ENCODE measurements at places on chromosomes 5 and 9. TPM values are rescaled to one million over a fixed set of nuclear protein-coding genes. Genes with fewer than 3 reads are reported as not detected.

GRCh38 chr5:78467752-78468357, 107.4 kb downstream of the SCAMP1 start:
- H3K27ac ChIP-seq, result no peak overlapping the region
- no peak for DNase-seq
- no peak overlapping the region for H3K4me3 ChIP-seq
- no peaks in the 10 kb centered on the region for H3K4me1 ChIP-seq
- H3K36me3 ChIP-seq, result no peaks in the 10 kb centered on the region

- no peak for DNase-seq
- H3K4me3 ChIP-seq, result peak overlapping the region; percentile 89
- H3K27me3 ChIP-seq, result no peaks in the 10 kb centered on the region
These were observed 800 bp upstream of the AP3B1 start for GRCh38 chr5:78295035-78295961.

GRCh38 chr9:106119176-106119575, 424.8 kb downstream of the TMEM38B start:
- H3K4me1 ChIP-seq, result no peaks in the 10 kb centered on the region
- H3K27me3 ChIP-seq, result no peaks in the 10 kb centered on the region
- H3K36me3 ChIP-seq, result no peaks in the 10 kb centered on the region
- DNase-seq, result no peak
- H3K27ac ChIP-seq, result no peak overlapping the region
- no peak overlapping the region for H3K4me3 ChIP-seq

GRCh38 chr9:94169968-94170367, 85.7 kb downstream of the PTPDC1 start:
- H3K4me3 ChIP-seq, result no peak overlapping the region
- no peaks in the 10 kb centered on the region for H3K4me1 ChIP-seq
- H3K27ac ChIP-seq, result peak overlapping the region; percentile 100

DNA sequence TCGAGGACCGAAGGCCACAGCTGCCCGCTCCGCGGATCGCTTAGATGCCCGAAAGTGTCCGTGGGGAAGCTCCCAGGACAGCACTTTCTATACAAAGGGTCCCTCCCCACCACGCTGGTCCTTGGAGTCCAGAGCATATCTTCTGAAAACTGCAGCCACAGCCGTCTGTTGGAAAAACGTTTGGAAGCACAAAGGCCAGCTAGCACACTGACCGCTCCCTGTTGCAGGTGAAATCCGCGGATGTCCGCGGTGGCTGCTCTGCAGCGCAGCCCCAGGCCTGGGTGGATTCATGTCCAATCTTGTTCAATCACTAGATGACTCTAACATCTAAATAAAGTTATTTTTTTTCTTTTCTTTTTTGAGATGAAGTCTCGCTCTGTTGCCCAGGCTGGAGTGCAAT, 32.8 kb upstream of the FANCC start:
- H3K27me3 ChIP-seq, result peaks cover 15% of the 10 kb centered on the region
- no peak for DNase-seq
- no peaks in the 10 kb centered on the region for H3K36me3 ChIP-seq
- H3K4me3 ChIP-seq, result no peak overlapping the region
- no peak overlapping the region for H3K27ac ChIP-seq

DNA sequence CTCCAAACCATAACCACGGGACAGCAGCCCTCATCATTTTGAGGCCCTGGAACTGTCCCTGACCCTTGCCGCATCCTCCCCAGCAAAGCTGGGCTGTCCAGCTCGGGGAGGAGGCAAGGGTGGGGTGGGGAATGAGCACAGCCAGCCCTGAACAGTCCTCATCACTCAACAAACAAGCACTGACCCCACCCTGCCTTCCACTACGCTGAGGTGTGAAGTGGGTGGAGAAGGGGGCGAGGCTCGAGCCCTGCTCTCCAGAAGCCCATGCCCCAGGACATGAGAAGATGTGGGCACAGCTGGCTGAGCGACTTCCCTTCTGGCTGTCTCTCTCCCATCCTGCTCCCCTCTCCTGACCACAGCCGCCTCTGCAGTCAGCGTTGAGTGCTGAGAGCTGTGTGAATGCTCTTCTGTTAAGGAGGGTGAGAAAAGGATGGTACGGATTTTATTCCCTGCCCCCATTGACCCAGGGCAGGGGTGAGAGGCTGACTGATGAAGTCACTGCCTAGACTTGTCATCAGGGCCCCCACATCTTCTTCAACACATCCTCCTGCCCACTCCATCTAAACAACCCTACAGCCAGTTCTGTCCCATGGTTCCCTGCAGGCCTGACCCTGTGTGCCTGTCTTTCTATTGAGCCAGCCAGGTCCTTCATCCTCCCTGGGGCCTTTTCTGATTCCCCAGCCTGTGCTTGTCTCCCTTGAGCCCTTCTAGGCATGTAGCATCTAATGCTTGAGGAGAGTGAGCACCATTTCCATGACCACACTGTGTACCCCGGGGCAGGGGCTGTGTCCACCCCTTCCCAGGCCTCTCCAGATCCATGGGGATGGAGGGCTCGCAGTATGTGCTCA, 276.0 kb downstream of the FSTL4 start:
- no peak for DNase-seq
- no peaks in the 10 kb centered on the region for H3K27me3 ChIP-seq
- H3K4me1 ChIP-seq, result no peaks in the 10 kb centered on the region

DNA sequence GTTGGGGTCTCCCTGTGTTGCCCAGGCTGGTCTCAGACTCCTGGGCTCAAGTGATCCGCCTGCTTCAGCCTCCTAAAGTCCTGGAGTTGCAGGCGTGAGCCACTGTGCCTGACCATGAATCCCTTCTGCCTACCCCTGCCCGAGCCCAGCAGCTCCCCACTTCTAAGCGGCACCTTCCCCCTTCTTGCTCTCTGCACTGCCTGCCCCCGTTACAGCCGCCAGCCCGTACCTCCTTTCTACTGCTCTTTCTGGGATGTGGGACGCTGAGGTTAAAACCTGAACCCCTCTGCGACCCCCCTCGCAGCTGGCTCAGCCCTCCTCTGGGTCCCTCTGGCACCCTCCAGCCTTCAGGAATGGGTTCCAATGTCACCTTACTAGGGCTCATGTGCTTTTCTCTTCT, 249.6 kb downstream of the PBX3 start:
- H3K4me1 ChIP-seq, result no peaks in the 10 kb centered on the region
- no peak overlapping the region for H3K27ac ChIP-seq
- no peaks in the 10 kb centered on the region for H3K27me3 ChIP-seq
- no peaks in the 10 kb centered on the region for H3K36me3 ChIP-seq
- DNase-seq, result no peak
- no peak overlapping the region for H3K4me3 ChIP-seq

DNA sequence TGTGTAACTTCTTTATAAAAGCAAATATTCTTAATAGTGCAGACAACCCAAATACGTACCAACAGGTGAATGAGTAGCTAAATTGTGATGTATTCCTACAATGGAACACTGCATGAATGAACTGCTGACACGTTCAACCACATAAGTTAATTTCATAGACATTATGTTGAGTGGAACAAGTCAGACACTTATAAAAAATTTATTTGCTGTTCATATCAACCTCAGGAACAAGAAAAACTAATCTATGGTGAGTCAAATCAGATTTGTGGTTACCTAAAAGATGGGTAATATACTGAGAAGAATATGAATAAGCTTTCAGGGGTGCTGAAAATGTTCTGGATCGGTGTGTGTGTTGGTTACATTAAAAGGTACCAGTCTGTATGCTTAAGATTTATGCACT, 35.7 kb downstream of the INVS start:
- no peaks in the 10 kb centered on the region for H3K4me1 ChIP-seq
- H3K36me3 ChIP-seq, result no peaks in the 10 kb centered on the region
- H3K4me3 ChIP-seq, result no peak overlapping the region
- no peak overlapping the region for H3K27ac ChIP-seq

DNA sequence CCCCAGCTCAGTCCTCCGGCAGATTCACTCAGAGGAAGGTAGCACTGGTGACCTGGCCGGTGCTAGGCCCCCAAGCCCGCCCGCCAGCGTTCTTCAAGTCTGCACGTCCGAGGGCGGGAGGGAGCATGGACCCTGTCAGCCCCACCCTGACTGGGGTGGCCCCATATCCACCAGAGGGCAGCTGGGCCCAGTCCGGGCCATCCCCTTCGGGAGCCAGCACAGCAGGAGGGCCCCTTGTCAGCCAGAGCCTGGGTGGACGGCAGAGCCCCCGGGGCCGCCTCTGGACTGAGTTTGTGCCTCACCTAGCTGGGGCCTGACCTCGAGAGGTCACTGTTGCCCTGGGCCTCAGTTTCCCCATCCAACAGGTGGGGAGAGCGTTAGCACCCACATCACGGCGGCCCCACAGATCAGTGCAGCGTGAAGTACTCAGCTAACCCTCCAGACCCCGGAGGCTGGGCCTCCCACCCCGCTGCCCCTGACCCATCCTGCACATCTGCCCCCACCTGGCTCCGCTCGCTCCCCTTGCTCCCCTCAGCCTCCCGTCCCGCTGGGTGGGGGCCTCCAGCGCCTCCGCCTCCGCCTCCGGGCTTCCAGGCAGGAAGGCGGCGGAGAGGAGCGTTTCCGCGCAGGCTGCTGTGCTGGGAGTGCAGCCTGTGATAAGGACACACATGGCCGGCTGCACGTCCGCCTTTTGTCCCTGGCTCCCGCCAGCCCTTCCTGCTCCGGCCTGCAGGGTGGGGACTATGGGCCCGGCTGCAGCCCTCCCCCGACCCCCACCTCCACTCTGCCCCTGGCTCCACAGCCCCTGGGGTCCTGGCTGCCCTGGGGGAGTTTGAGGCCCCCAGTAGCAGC, 16.6 kb upstream of the EGFL7 start:
- H3K4me3 ChIP-seq, result peak overlapping the region; percentile 35
- peak overlapping the region; percentile 73 for H3K27ac ChIP-seq
- DNase-seq, result peak; percentile 78
- no peaks in the 10 kb centered on the region for H3K36me3 ChIP-seq
- peaks cover 39% of the 10 kb centered on the region for H3K4me1 ChIP-seq

DNA sequence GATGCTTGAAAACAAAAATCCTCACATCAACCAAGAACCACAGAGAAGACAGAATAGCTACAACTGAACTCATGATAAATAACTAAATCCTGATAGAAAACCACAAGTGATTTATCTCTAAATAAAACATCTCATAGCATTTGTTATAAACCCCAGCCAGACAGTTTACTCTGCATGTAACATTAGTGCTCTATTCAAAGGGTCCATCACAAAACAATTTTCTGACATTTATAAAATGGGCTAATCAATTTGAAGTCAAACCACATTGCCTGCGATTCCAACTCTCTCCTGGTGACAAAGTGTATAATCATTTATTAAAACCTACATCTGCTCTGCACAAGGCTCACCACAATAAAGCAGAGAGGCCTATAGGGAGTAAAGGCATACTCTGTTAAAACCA, 49.8 kb downstream of the UIMC1 start:
- no peak overlapping the region for H3K4me3 ChIP-seq
- peaks cover 30% of the 10 kb centered on the region for H3K36me3 ChIP-seq
- no peak overlapping the region for H3K27ac ChIP-seq

DNA sequence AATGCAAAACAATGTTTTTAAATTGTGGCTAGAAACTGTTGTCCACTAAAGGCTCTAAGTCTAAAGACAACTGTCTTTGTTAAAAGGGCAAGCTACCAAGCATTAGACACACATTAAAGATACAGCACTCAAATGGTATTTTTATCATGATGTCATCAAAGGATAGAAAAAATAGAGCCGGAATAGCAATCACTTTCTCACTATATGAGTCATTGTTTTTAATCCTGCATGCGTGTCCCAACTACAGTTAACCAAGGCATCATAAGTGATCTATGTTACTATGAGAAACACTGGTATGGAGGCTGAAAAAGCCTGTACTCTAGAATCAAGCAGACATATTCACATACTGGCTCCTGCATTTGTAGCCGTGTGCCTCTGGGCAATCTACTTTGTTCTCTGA, 1.9 kb upstream of the PJA2 start:
- H3K27ac ChIP-seq, result peak overlapping the region; percentile 100
- H3K4me1 ChIP-seq, result peaks cover 48% of the 10 kb centered on the region
- no peaks in the 10 kb centered on the region for H3K27me3 ChIP-seq
- no peak overlapping the region for H3K4me3 ChIP-seq

- no peaks in the 10 kb centered on the region for H3K27me3 ChIP-seq
- H3K4me1 ChIP-seq, result no peaks in the 10 kb centered on the region
- H3K4me3 ChIP-seq, result no peak overlapping the region
- DNase-seq, result no peak
- peaks cover 42% of the 10 kb centered on the region for H3K36me3 ChIP-seq
- no peak overlapping the region for H3K27ac ChIP-seq
These were observed 49.4 kb downstream of the YTHDC2 start for GRCh38 chr5:113562828-113563400.

GRCh38 chr9:137314561-137315560, 12.8 kb upstream of the NRARP start:
- H3K4me3 ChIP-seq, result no peak overlapping the region
- H3K36me3 ChIP-seq, result no peaks in the 10 kb centered on the region
- DNase-seq, result no peak
- peak overlapping the region; percentile 24 for H3K27ac ChIP-seq

DNA sequence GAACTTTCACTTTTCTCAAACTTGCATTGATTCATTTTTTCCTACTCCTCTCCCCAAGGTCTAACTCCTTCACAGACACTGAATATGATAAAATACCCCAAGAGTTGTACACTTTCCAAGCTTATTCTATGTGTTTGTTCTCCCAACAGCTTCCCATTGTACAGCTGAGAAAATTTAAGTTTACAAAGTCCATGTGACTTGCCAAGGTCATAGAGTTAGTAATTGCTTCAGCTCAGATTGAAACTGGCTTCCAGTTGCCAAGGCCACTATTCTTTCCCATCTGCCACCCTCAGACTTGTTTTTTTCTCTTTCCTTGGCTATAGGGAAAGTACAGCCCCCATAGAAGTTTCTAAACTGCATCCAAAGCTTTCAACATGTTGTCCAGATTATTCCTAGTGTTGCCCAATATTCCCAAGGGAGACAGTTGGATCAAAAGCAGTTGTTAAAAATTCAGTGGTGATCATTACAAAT, 34.8 kb downstream of the TNFSF8 start:
- no peak overlapping the region for H3K27ac ChIP-seq
- no peaks in the 10 kb centered on the region for H3K27me3 ChIP-seq
- no peak overlapping the region for H3K4me3 ChIP-seq
- DNase-seq, result no peak

DNA sequence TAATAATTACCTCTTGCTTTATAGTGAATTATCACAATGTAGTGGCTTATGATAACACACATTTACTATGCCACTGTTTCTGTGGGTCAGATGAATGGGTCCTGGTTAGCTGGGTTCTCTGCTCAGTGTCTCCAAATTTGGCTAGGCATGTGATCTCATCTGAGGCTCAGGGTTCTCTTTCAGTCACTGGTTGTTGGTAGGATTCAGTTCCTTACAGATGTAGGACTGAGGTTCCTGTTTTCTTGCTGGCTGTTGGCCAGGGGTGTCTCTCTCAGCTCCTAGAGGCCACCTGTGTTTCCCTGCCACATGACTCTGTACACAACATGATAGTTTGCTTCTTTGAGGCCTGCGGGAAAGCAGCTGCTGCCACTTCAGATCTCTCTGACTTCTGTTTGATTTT, 7.1 kb downstream of the NFX1 start:
- no peak overlapping the region for H3K27ac ChIP-seq
- no peaks in the 10 kb centered on the region for H3K27me3 ChIP-seq

- no peaks in the 10 kb centered on the region for H3K36me3 ChIP-seq
- H3K27ac ChIP-seq, result no peak overlapping the region
- no peak for DNase-seq
- no peaks in the 10 kb centered on the region for H3K4me1 ChIP-seq
These were observed 383.5 kb downstream of the GLIS3 start for GRCh38 chr9:3916411-3916810.

Gene OCLN
- total RNA-seq, result 2.7 TPM

Gene C9
- total RNA-seq, result not detected

Gene CCIN
- total RNA-seq, result not detected

Gene ZNF484
- total RNA-seq, result 6.6 TPM

Gene PCDHGA7
- 4.9 TPM for total RNA-seq

Gene PCDH12
- total RNA-seq, result 8.8 TPM

Gene AFAP1L1
- total RNA-seq, result 45.6 TPM

All from right atrium auricular region (tissue), 2 donors.